Bronchial epithelial cell (primary cell): ENCODE measurements at places on chromosomes 1 and 21. TPM values are rescaled to one million over a fixed set of nuclear protein-coding genes. Genes with fewer than 3 reads are reported as not detected.
A peak's percentile ranks its signal among the peaks of the same experiment; 100 is the strongest.

GRCh38 chr1:39732730-39733129 lies 6.0 kb upstream of the PPIE start:
- peak; percentile 61 for DNase-seq

DNA sequence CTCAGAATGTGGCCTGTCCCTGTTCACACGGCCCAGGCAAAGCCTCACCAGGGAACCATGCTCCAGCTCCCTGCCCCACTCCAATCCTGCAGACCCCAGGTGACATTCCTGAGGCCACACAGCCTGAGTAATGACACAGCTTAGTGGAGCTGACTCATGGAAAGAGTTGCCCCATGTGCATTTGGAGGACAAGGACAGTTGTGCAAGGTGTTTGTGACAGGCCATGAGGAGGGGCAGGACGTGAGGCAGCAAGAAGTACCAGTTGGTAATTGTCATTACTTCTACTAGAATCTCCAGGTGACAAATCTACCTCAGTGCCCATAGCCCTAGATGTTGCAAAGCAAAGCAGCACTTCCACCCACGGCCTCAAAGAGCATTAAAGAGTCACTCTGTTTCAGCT lies 15.2 kb downstream of the PRR9 start:
- DNase-seq = no peak

DNA sequence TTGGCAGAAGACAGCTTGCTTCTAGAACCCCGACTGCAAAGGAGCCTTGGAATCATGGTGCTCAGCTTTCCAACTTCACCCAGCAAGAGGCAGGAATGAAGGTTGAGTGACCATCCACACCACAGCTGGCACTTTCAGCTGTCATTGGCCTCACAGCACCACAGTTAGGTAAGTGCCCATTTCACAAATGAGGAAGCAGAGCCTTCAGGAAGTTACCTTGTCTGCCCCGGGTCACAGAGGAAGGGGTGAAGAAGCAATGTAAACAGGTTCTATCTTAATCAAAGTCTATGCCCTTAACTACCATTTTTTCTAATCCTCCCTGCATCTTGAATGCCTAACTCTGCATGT lies 156.0 kb downstream of the GLUL start:
- DNase-seq = no peak

- DNase-seq = peak; percentile 52
Observed at GRCh38 chr1:15364740-15365139, 44.9 kb upstream of the EFHD2 start.

DNA sequence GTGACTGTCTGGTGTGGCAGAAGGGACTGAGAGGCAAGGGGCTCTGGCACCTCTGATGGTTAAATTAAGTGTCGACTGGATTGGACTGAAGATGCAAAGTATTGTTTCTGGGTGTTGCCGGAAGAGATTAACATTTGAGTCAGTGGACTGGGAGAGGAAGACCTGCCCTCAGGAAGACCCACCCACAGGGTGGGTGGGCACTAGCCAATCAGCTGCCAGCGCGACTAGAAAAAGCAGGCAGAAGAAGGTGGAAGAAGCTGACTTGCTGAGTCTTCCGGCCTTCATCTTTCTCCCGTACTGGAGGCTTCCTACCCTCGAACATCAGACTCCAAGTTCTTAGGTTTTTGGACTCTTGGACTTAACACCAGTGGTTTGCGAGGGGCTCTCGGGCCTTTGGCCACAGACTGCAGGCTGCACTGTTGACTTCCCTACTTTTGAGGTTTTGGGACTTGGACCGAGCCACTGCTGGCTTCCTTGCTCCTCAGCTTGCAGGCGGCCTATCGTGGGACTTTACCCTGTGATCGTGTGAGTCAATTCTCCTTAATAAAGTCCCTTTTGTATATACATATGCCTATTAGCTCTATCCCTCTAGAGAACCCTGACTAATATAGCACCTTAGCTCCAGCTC lies 79.6 kb downstream of the KAZN start:
- no peak for DNase-seq

- no peak for DNase-seq
Observed at GRCh38 chr21:45151445-45152160, 77.2 kb downstream of the ADARB1 start.

- DNase-seq = no peak
Observed at GRCh38 chr1:53549781-53550180, 90.6 kb downstream of the DMRTB1 start.

DNA sequence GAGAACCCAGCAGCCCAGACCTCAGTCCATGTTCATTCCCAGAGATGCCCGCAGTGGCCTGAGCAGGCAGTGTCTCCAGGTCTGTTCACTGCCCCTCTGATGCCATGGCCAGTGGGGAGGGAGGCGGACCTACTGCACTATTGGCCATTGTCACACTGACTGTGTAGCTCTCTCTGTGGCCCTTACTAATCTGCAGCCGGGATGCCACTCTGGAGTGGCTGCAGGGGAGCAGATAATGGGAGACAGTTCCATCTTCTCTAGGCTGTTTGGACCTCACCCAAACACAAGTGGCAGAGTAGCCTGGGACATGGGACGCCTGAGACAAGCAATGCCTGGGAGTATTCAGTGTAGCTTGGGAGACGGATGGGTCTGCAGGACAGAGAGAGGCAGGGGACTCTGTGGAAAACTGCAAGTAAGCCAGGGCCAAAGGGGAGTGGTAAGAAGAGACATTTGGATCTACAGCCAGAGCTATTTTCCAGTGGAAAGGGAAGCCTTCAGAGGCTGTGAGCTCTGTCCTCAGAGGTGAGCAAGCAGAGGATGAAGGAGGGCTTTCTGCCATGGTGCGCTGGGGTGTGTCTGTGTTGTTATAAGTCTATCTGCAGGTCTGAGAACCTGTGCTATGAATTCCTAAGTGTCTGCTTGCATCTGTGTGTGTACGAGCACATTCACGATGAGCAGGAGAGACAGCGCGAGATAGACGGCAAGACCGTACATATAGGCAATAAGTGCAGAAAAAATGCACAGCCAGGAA lies 26.7 kb downstream of the DMBX1 start:
- no peak for DNase-seq

GRCh38 chr1:24910751-24911650 lies 19.1 kb downstream of the RUNX3 start:
- DNase-seq = peak; percentile 16

Gene VANGL2
- 1.6 and 2.3 TPM in 2 replicates for total RNA-seq

Gene MMEL1
- total RNA-seq = 0.13 TPM in 1 of 2 replicates, not detected in the other

Gene PTCH2
- under 0.01 TPM in 1 of 2 replicates, not detected in the other for total RNA-seq

Gene FBXO2
- 49.5 and 75.7 TPM in 2 replicates for total RNA-seq

Gene SEC16B
- 0.26 TPM in 2 replicates for total RNA-seq

Gene COL9A2
- total RNA-seq = under 0.01 and 0.13 TPM in 2 replicates

Gene CD34
- 0.13 TPM in 1 of 2 replicates, not detected in the other for total RNA-seq

Gene AMIGO1
- 0.13 and 0.26 TPM in 2 replicates for total RNA-seq

Gene NECTIN4
- 108 and 200 TPM in 2 replicates for total RNA-seq

Gene AJAP1
- total RNA-seq = 0.13 and 0.26 TPM in 2 replicates
